ENCODE measurements at places on chromosomes 7 and 10.

DNA sequence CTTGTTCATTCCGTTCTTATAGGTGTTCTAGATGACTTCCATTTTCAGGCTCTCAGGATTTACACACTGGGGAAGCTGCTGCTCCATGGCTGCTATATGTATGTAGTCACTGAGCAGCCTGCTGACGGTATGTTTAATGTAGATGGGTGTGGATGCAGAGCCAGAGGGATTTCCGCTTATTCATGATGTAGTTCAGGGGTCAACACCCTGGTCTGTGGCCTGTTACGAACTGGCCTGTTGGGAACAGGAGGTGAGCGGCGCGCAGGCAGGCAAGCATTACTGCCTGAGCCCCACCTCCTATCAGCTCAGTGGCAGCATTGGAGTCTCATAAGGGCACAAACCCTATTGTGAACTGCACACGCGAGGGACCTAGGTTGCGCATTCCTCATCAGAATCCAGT lies 33.9 kb downstream of the DNAJB6 start:
- DNase-seq: no peak

DNA sequence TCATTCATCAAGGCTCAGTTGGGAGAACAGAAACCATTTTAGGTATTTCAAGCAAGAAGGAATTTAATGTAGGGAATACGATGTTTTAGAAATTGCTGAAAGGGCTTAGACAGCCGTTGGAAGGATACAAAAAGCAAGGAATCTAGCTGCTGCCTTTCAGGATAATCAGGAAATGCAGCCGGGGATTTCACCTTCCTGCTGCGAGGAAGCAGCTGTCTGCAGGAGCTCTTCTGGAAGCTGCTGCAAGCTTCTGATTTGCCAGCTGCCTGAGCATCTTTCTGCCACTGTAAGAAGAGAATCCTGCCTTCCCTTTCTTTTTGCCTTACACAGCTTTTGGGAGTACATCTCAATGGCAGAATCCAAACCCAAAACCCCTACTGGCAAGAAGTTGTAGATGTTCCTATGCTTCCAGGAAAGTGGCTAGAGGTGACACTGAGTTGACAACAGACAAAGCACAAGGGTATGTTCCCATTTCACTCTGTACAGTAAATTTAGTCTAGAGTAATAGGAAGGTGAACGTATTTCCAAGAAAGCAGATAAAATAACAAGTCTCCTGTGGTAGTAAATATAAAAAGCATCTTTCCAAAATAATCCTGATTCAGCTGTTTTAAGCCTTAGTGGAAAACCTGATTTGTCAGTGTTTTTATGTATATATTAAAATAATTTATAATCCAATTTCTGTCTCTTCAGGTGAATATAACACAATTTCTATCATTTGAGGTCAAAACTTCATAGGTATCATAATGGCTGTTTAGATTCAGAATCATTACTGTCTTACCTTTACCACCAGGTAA lies 148.4 kb upstream of the LRGUK start:
- no peak for DNase-seq

DNA sequence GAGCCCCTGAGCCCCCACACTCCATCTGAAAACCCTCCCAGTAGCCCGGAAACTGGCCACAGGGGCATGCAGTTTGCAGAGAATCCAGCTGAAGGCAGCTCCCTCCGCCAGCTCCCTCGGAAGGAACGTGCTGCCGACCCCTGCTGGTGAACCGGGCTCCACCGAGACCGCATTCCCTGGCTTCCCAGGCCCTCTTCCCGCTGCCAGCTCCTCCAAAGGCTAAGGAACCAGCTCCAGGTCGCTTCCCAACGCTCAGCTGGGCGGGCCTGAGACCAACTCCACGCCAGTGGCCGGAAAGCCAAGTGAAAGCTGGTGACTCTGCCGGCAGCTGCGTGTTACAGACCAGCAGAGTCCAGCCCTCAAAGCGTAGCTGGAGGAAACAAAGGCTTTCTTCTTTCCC lies 35.8 kb downstream of the GPER1 start:
- peak; percentile 79 for DNase-seq

DNA sequence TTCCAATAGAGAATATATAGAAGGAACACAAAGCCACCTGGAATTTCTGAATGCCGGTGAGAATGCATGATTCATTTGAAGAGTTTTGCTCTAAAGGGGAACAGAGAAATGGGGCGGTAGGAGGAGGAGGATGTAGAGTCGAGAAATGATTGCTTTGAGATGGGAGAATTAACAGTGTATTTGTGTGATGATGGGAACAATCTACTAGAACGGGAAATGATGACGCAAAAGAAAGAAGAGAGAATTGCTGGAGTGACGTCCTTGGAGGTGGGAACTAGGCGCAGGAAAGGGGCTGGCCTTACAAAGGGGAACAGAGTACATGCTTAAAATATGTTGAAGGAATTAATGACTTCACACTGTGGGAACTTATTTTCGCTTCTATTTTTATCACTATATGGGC lies 188.1 kb downstream of the SDHAF3 start:
- DNase-seq: no peak

DNA sequence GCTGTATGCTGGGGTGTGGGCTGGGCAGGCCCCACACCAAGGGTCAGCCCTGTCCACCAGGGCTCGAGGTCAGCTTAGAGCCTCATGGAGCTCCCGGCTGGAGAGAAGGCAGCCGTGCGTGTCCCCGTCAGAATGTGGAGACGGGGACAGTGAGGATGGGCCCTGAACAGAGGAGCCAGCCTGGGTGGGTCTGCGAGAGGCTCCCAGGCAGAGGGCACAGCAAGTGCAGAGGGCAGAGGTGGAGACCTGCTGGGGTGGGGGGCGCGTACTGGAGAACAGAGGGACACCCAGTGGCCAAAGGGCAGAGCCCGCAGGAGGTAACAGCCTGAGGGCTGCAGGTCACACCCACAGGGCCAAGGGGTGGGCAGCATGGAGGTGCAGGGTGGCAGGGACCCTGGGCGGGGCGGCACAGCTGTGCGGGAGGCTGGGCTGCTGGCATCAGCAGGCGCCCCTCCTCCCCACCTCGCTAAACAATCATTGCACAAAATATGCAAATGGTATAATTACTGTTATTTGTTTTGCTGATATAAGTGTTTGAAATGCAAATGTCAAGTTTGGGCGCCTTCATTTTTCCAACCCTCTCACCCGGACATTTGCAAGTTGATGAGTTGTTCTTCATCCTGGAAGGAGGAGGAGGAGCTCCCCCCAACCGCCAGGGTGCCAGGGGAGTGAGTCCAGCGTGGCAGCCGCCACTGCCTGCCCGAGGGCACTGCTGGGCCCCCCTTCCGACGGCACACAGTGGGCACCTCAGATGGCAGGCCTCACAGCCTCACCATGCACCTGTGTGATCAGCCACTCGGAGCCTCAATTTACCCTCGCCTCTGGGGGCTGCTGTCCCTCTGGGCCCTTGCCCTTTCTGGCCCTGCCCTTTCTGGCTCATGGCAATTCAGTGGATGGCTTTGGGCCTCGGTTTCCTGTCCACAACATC lies 35.0 kb downstream of the ELFN1 start:
- DNase-seq: no peak

GRCh38 chr10:88881922-88882645 lies 2.0 kb downstream of the STAMBPL1 start:
- DNase-seq: no peak

DNA sequence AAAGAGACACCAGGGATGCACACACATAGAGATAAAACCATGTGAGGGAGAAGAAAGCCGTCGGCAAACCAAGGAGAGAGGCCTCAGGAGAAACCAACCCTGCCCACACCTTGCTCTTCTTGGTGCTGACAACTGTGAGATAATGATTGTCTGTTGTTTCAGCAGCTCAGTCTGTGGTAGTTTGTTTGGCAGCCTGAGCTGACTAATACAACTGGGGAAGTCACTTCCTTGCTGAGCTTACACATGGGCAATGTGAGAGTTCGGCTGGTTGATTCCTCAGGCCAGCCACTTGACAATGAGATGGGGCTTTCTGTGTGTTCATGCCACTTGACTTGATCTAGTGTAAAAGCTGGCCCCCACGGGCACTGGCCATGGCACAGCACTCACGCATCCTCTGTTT lies 271.8 kb downstream of the ABCA13 start:
- no peak for DNase-seq

DNA sequence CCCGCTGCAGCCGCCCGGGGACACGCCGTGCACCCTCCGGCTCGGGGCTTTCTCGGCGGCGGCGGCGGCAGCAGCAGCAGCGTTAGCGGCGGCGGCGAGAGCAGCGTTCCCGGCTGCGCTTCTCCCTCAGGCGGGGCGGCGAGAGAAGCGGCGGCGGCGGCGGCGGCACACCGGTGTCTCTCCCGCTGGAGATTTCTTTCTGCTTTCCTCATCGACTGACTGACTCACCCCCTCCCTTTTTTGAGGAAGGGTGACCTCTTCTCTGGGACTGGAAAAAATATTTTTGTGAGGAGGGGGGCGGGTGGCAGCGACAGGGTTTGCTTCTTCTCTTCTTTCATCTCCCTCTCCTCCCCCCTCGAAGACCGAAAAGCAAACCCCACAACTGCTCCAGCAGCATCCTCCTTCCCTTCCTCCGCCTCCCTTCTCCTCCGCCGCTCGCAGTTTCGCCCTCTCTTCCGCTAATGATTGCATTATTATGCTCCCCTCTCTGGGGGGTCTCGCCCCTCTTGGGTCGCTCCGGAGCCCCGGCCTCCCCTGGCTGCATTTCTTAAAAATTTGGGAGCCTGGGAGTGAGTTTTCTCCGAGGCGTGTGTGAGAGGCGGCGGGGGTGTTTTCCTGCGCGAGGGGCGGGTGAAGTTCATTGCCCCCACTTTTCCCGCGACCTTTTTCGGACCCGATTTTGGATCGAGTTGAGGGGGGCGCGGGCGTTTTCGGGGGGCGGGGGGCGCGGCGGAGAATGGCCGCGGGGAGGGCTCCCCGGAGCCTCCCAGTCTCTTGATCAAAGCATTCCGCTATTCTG lies 411 bp downstream of the AUTS2 start:
- DNase-seq: peak; percentile 11

GRCh38 chr7:158827411-158828132 lies 1.7 kb downstream of the ESYT2 start:
- DNase-seq: peak; percentile 43

- peak; percentile 93 for DNase-seq
Observed at GRCh38 chr10:14653271-14654161, 121.2 kb downstream of the FAM107B start.

Measured in amniotic epithelial cell (primary cell).